Memory B cell (primary cell): ENCODE measurements at places on chromosomes 4 and X.

DNA sequence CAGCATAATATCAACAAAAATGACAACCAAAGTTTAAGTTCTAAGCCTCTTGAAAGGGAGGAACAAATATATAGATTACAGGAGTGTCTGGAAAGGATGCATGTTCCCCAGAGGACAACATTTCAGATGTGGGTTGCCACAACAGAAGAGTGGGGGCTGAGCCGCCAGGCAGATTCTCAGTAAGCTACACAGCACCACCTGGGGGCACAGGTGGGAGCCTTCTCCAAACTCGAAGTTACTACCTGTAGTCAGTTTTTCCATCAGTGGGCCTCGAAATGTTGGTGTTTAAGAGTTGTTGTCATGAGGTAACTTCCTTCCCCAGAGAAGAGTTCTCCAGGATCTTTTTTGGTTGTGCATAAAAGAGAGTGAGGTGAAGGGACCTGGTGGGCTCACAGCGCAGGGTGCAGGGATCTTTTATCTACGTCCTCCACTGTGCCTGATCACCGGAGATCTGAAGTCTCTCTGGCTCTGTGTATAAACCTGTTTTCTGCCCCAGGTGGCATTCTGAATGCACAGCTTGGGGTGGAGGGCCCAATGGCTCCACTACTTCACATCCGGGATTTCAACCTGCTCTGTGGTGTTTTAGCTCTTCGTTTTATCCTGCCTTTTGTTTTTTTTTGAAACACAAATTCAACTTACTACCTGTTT, 58.4 kb upstream of the STS start:
- no peak for DNase-seq

DNA sequence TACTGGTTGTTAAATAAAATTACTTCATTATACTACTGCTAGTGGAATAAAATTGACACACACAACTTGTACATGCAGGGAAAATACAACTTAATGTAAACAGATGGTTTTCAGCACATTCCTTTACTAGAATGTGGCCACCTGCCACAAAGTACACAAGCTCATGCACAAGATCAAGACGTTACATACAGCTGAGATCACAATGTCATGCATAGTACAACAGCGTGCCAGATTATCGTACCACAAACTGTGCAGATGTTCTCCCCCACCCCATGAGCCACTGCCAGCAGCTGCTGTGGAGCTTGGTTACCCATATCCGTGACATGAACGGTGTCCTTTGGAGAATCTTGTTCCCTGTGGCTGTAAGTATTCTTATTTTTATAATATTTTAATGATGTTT, 27.7 kb downstream of the FBXO8 start:
- DNase-seq, result no peak

DNA sequence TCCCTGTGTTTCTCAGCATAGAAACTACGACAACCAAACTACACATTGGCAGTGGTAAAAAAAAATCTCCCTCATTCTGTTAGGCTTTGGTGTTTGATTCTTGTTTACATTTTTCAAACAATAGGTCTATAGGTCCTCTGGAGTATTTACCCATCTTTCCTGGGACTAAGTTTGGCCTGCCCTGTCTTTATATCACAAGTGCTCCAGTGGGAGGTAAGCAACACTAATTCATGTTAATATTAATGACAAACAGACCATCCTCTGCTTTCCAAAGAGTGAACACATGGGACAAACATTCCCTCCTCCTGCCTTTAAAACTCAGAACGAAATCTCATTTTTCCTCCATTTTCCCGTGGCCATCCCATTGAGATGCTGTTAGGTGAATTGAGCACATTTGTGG, 514.1 kb upstream of the INTU start:
- no peak for DNase-seq

- DNase-seq, result no peak
These were observed at the start of gene ERAS for GRCh38 chrX:48826135-48826875. Gene ERAS (plus strand): TSS chrX:48826513. CDS start chrX:48829124, 2,611 bp downstream.

DNA sequence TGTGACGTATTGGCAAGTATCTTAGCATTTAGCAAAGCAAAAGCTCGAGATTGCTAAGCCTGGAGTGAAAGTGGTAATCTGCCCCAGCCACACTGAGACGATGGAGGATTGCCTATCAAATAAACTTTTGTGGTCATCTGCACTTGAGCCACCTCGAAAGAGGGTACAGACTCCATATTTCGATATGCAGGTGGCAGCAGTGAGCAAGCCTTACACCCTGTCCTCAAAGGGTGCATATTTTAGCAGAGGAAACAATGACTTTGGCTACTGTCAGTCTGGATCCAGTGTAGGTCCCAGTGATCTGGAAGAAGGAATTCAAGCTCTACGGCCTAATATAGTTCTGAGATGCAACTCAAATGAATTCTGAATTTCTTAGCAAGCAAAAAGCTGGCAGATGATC, 153.9 kb downstream of the ATG4A start:
- no peak for DNase-seq

GRCh38 chr4:30753316-30753715, 33.1 kb downstream of the PCDH7 start:
- DNase-seq, result no peak

DNA sequence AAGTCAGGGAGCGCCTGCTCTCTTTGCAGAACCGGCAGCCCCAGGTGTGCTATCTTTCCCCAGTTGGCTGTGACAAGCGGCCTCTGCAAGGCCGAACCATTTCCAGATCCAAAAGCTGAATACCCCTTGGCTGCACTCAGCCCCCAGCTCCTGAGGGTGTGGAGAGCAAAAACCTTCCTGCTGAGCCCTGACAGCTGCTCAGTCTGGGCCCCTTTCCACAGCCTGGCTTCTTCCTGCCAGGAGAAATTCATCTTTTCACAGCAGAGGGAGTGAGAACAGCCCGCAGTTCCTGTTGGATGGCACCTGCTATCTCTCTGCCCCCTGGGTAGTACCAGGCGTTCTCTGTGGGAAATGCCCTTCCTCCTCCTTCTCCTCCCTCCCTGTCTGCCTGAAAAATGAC, 78.4 kb downstream of the DRD5 start:
- DNase-seq, result no peak

GRCh38 chr4:119962631-119963030, 104.0 kb downstream of the MAD2L1 start:
- DNase-seq, result no peak

- DNase-seq, result no peak
These were observed 45.1 kb downstream of the OR13H1 start for GRCh38 chrX:131588995-131589394.

- DNase-seq, result no peak
These were observed 200.3 kb upstream of the NHS start for GRCh38 chrX:17174671-17175070.

DNA sequence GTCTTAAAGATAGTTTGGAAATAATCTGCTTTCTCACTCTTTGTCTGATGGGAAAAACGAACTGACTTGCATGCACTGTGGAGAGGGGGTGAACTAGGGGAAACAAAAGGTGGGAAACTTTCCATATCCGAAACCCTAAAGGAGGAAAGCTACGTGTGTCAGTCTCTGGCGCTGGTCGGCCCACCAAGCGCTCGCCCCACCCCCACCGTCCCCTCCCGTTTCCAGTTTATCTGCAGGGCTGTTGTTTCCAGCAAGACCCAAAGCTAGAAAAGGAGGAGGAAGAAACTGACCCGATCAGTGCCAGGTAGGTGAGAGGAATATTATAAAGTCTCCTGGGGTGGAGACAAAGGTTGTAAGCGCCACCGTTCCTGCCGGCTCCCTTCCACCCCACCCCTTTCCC, 552 bp downstream of the TCEAL9 start:
- no peak for DNase-seq

GRCh38 chr4:153549405-153549804, 83.2 kb downstream of the TMEM131L start:
- no peak for DNase-seq

GRCh38 chrX:70254063-70254400, 6.0 kb downstream of the P2RY4 start:
- no peak for DNase-seq

DNA sequence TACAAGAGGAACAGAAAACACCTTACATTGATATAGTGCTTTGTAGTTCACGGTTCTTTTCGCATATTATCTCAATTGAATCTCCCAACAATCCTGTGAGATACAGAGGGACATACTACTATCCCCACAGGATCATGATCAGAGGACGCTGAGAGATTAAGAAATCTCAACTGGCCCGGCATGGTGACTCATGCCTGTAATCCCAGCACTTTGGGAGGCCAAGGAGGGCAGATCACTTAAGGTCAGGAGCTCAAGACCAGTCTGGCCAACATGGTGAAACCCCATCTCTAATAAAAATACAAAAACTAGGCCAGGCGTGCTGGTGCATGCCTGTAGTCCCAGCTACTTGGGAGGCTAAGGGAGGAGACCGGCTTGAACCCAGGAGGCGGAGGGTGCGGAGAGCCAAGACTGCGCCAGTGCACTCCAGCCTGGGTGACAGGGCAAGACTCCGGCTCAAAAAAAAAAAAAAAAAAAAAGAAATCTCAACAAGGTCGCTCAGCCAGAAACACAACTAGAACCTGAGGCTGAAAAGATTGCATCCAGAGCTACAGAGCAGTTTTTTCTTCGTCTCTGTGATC, 7.4 kb downstream of the APOO start:
- DNase-seq, result no peak

DNA sequence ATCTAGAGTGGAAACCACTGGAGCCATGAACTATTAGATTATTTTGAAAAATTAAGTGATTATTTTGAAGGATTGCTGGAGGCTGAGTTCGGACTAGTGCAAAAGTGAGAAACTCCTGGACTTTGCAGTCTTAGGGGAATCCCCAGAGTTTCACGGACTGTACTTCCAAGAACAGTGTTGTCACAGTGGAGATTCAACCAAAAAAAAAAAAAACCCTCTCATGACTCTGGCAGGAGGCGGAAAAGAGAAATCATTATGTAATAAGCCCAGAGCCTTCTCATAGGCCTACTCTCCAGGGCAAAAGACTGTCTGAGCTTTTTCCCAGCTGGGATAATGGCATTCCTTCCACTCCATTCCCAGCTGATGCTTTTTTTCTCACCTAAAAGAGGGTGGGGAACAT, 16.8 kb upstream of the C4orf51 start:
- DNase-seq, result no peak

DNA sequence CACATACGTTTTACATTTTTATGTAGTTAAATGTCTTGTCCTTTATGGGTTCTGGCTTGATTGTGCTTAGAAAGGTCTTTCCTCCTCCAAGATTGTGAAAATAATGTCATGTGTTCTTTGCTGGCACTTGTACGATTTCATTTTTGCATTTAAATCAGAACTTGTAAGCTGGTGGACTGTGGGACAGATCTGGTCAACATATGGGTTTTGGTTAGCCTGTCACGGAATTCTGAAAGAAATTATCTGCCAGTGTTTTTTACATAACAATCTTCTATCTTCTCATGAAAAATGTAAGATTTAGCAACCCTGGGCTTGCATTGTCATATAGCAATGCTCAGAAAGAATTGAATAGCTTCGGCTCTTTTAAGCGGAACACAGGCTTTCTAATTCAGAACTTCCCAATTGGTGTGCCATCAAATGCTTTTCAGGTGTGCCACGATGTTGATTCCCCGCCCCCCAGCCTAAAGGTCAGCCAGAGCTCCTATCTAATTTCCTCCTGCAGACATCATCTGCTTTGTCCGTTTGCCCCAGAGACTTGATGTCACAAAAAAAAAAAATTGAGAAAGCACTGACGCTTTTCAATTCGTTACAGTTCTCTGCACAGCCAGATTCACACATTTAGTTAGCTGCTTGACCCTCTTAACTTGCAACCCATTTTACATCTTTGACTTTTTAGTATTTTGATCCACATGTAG, 16.2 kb downstream of the AFF1 start:
- DNase-seq, result no peak

DNA sequence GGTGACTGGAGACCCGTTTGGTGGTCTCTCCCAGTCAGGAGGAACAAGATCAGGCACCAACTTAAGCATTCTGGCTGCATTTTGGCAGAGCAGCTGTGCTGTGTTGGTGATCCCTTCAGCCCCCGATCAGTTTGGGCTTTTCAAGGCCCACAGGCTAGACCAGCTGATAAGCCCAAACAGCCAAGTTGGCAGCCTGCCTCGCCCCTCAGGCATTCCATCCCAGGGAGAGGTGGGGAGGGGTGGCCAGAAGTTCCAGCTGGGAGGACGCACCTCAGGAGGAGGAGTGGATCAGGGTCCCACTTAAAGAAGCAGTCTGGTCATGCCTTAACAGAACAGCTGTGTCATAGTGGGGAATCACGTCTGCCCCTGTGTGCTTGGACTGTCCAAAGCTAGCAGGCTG, 105.8 kb downstream of the CHIC1 start:
- no peak for DNase-seq

DNA sequence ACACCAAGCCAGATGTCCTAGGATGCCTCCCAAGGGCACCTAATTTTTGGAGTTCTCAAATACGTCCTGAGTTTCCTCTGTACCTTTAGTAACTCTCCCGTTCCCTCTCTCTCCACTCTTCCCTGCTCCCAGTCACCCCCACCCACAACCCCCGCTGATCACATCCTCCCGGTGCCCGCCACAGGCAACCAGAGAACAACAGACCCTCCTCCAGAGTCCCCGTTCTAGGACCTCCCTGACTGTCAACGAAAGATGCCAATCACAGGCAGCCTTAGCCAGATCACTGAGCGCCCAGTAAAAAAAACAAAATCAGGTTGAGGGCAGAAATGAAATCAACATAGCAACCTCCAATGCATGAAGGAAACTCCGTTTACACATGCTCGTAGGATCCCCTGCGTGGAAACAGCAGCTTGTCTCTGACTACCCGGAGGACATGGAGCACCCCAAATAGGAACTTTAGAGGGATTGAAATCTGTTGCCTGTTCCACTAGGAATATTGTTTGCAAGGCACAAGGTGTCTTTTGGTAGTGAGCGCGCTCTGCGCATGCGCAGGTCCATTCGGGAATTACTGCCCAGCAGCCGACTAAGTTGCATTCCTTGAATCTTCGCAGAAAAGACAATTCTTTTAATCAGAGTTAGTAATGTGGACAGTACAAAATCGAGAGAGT, at the start of gene GABRB1:
Gene GABRB1 (plus strand): TSS at position 557 of the 668 bp plus-strand sequence.
- no peak for DNase-seq

GRCh38 chr4:98613453-98614075, 44.8 kb downstream of the TSPAN5 start:
- DNase-seq, result no peak

GRCh38 chrX:103151799-103152198, 58.9 kb upstream of the NXF3 start:
- no peak for DNase-seq

GRCh38 chrX:34350561-34351335, 218.6 kb upstream of the FAM47A start:
- no peak for DNase-seq

DNA sequence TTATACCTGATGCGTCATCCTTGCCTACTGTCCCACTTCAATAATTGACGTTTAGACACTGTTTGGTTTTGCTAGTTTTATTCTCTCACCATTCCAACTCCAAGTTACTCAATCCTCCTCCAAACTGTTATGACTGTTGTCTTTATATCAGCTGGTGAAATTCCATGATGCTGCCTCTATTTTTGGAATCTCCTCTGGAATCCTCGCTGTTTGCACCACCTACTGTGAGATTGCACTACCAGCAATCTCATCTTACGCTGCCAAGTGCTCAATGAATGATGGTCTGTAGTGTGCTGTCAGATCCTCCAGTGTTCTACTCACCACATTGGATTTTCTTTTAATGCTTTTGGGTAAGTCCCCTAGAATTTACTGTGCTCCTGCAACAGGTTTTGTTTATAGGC, 13.2 kb upstream of the PCDH18 start:
- DNase-seq, result no peak

GRCh38 chr4:125382995-125383394, 68.2 kb downstream of the FAT4 start:
- DNase-seq, result no peak

GRCh38 chrX:129953334-129953648, 29.1 kb upstream of the BCORL1 start:
- no peak for DNase-seq

- DNase-seq, result no peak
These were observed 40.5 kb upstream of the GPR78 start for GRCh38 chr4:8539661-8540060.

GRCh38 chr4:8769645-8770517, 101.8 kb downstream of the HMX1 start:
- no peak for DNase-seq
